ENCODE measurements at places on chromosomes 1 and 21.

GRCh38 chr1:55076356-55076755 lies 37.0 kb downstream of the PCSK9 start:
- no peak for DNase-seq

- DNase-seq = no peak
These were observed 29.2 kb downstream of the ZNF281 start for GRCh38 chr1:200380589-200381021.

- DNase-seq = no peak
These were observed 2.1 kb downstream of the RBM15 start for GRCh38 chr1:110341146-110341871.

GRCh38 chr1:3778590-3779264 lies 6.2 kb downstream of the SMIM1 start:
- DNase-seq = no peak

GRCh38 chr1:167777269-167777650 lies 55.5 kb downstream of the MPZL1 start:
- DNase-seq = no peak

DNA sequence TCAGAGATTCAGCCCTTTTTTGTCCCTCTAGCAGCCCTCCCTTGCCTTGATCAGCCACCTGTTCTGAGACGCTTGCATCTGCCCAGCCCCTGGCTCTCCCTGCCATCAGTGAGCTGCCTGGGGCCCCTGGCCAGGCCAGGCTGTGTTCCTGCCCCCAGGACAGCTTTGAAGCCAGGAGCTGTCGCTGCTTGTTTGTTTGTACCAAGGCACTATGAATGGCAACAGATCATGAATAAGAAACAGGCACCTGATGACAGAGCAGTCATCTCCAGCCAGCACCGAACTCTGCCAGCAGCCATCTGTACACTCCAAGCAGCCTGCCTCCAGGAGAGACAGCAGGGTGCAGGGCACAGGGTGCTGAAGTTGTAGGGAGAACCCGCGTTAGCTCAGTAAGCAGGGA lies 8.1 kb upstream of the VWA5B1 start:
- no peak for DNase-seq

GRCh38 chr1:158652721-158653334 lies 33.7 kb downstream of the SPTA1 start:
- DNase-seq = no peak

GRCh38 chr1:19532519-19532918 lies 47.2 kb upstream of the CAPZB start:
- no peak for DNase-seq

GRCh38 chr1:211210052-211210451 lies 49.1 kb upstream of the RCOR3 start:
- no peak for DNase-seq

- no peak for DNase-seq
These were observed 3.8 kb upstream of the ZNF648 start for GRCh38 chr1:182065126-182065845.

DNA sequence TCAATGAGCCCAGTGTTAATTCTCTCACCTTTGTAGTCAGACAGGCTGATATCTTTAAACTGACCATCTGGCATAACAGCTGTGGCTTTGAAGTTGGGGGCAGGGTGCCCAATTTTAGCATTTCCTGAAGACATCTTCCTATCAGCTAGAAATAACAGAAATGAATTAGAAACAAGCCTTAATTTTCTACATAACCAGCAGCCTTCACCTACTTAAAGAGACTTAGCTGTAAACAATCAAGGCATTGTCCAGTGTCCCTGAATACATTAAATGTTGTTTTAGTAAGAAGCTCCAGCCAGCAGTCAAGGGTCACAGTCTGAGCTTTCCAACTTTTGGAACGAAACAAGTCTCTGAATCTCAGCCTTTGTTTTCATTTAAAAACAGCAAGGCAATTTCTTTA lies 2.8 kb downstream of the PRDX1 start:
- no peak for DNase-seq

Measured in activated naive CD4-positive, alpha-beta T cell (primary cell).